T-cell (primary cell): ENCODE measurements at places on chromosomes 13 and 19. TPM values are rescaled to one million over a fixed set of nuclear protein-coding genes. Genes with fewer than 3 reads are reported as not detected.
A peak's percentile ranks its signal among the peaks of the same experiment; 100 is the strongest.

- no peak for DNase-seq
Measured at GRCh38 chr13:77016251-77016812, 10.6 kb downstream of the FBXL3 start.

DNA sequence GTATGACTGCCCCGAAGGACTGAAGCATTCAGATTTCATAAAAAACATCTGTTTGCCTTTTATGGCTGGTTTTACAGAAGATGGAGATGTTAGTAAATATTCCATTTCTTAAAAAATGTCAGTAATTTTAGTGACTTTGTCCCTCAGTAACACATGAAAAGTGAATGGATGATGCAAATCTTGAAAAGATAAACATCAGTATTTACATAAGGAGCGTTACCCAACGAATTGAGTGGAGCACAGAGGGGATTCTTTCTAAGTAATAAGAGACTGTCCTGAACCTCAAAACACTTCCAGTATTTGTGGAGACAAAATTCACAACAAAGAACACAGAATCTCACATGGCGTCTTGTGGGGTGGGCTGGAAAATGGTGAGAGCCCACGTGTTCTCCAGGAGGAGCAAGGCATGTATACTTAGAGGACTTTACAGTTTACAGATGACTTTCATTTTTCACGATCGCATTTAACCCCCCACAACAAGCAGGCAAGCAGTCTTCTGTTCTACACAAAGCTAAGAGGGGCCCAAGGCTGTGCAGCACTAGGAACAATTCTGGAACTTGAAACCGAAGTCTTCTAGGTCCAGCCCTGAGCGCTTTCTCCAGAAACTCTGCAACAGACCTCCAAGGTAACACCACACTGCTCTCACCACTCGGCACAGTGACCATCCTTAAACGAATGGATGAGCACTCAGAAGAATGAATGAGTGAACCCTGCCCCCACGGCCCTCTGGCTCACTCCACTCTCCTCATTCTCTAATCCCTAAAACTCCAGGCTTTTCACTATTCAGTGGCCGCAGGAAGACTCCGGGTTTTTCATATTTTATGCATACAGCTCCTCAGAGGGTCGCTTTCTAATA, 709.8 kb downstream of the UQCRFS1 start:
- no peak for DNase-seq

- peak; percentile 45 for DNase-seq
Measured at GRCh38 chr19:41821003-41821735, 23.3 kb downstream of the LYPD4 start.

GRCh38 chr19:44141191-44142058, at the start of gene ZNF234:
ZNF234 (plus strand) TSS chr19:44141554; CDS start chr19:44144633, 3,079 bp downstream.
- DNase-seq, result peak; percentile 54

DNA sequence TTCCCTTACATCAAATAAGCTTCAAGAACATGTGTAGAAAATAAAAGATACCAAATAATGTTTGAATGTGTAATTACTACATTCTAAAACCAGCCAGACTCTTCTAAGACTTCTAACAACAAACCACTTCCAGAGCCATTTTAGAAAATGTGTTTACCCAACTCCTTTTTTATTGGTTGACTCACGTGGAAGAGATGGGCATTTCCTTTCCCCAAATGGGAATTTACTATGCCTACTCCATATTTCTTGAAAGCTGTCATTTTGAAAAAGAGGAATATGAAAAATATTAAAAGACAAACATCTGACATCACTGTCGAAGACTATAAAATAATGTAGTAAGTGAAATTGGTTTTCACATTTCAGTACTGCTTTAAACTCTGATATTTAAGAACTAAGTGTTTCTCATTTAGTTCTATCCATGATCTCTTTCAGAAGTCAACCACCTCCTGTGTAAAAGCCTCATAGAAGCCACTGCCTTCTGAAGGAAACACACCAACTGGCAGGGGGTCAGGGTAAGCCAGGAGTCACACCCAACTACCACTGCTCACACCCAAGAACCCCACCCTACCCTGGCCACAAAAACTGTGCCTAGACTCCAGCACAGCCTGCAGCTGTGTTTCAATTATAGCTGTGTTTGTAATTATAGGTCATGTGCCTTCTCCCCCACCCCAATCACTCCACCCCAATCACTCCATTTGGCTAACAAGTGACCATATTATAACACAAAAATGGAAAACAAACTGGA, 86.8 kb downstream of the UBL3 start:
- no peak for DNase-seq

DNA sequence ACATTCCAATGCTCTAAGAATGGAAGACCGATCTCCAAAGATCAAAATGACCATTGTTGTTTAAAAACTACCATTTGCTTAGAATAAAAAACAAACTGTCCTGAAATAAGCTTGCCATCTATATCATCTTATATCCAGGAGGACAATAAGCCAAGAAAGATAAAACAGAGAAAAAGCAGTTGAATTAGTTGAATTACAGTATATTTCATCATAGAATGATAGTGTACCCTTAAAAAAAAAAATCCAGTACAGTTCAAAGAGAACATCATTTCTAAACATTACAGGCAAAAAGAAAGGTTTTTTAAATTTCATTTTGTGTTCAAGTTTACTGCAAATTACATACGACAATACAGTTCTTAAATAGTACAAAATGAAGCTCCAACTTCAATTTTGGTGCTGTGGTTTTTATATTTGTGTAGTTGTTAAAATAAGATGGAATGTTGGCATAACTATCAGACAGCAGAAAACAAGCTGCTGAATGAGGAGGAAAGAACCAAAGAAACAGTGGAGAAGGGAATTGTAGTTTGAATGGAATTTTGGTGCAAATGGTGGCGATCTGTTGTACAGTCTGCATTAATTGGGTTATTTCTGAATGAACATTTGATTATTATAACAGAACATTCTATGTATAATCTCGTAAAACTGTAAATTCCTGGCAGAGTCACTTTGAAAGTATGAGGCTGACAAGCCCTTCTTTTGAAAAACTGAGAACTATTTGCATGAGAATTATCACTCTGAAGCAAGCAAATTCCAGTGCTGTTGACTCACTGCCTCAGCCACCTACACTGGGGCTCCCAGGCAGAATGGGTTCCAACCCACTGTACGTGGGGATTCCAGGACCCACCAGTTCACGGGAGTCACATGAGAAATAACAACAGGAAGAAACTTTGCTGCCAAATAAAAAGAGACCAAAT, 37.7 kb downstream of the LHFPL6 start:
- no peak for DNase-seq

GRCh38 chr13:76852986-76853385, 33.2 kb downstream of the KCTD12 start:
- DNase-seq, result no peak

DNA sequence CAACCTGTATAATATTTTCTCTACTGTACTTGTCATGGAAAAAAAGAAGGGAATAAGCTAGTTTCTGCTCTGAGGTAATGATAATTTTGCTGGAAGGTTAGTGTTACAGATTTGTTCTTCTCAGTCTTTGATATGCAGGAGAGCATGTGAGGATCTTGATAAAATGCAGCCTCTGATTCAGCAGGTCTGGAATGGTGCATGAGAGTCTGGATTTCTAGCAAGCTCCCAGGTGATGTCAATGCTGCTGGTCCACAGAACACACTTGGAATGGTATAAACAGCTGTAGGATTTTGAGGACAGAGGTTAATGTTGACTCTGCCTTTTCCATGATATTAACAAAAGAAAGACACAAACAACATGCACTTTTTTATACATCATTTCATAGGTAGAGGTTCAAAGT, 173.6 kb downstream of the NDFIP2 start:
- DNase-seq, result no peak

DNA sequence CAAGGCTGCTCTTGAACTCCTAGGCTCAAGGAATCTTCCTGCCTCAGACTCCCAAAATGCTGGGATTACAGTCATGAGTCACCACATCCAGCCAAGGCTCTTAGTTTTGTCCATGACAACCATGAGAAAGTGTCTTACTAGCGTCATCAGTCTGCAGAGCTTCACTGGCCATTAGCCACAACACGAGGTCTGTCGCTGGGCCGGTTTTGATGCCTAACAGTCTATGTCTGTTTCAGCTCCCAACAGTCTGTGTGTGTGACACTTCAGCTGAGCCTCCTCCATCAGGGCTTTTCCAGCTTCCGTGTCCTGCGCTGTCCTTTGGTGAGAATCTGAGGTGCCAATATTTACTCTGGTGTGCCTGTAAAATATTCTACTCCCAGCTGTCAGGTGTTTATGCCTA, 47.6 kb downstream of the CEP89 start:
- no peak for DNase-seq

- DNase-seq, result no peak
Measured at GRCh38 chr13:51541037-51541436, 43.2 kb upstream of the WDFY2 start.

DNA sequence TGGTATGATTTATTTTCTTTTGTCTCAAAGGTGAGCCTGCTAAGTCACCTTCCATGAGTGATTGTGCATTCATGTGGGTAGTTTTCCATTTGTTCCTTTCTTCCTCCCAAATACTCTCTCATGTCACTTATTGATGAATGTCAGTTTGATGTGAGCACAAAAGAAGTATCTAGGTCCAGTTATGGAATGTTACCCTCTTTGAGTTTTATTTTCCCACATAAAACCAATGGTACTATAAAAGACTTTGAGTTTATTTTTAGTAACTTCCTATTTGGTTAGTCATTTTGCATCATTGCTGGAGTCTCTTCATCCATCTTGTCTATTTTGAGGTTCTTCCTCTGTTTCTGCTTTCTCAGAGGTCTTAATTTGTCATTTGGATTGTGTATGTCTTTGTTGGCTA, 321.3 kb downstream of the GPC6 start:
- DNase-seq, result no peak

- no peak for DNase-seq
Measured at GRCh38 chr19:30150626-30151025, 208.6 kb downstream of the URI1 start.

- no peak for DNase-seq
Measured at GRCh38 chr13:27712421-27712820, 79.9 kb upstream of the GSX1 start.

DNA sequence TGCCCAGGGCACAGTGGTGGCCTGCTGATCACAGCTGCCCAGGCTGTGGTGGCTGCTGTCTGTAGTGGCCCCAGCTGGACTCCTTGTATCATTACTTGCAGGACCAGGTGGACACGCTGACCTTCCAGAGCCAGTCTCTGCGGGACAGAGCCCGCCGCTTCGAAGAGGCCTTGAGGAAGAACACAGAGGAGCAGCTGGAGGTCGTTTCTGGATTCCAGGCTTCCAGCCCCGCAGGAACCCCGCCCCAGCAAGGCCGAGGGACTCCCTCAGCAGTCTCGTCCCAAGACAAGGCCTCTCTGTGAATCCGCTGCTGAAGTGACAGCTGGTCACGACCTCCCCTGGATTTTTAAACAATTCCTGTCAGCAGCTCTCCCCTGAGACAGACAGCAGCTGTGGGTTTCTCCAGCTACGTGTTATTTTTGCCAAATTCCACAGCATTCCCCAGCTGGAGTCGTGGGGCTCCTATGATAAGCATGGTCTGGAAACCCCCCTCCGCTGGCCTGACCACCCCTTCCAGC, 98.3 kb downstream of the SLC7A1 start:
- DNase-seq, result no peak

DNA sequence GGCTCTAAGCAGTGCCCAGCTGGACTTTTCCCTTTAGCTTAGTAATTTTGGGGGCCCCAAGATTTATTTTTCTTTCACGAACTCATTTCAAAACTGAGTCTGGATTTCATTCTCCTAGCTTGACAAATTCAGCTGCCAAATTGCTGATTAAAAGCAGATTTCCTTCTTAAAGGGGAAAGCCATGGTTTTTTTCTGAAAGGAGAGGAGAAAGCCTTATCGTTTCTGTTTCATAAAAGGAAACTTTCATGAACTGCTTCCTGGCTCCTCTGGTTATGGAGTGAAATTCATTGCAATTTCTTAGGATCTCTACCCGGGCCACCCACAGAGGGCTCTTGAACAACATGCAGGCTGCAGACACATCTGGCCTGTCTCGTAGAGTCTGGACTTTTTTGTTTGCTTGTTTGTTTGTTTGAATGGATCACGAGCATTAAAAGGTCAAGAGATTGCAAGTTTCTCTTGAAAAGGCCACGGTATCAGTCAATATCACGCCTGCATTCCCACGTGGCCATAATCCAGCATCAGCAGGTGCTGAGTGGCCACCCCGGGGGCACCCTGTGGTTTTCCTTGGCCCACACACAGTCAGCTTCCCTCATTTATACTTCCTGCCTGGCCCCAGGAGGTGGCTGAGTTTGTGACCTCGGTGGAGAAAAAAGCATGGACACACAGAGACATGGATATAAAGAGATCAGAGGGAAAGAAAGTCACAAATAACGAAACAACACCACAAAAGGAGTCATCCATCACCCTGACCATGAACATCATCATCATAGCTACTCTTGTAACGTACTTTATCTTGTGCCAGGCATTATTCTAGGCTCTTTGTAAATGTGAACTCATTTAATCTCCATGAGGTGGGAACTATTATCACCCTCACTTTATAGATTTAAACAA, 10.5 kb upstream of the KLK4 start:
- DNase-seq, result no peak

DNA sequence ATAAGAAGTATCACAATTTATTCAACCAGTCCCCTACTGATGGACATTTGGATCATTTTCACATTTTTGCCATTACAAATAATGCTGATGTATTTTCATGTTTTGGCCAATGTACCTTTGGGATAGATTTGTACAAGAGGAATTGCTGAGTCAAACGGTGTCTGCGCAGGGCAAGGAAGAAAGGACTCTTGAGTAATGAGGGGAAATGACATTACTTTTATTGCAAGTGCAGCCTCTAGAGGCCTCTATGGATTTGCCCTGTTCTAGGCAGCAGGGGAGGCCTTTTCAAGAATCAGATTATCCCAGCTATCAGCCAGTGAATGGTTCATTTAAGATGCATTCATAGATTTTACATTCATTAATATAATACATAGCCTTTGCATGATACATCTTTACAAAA, 32.9 kb upstream of the GTF3A start:
- DNase-seq, result no peak

GRCh38 chr13:80312967-80313366, 28.0 kb downstream of the SPRY2 start:
- no peak for DNase-seq

GRCh38 chr19:29515706-29516357, 10.0 kb upstream of the VSTM2B start:
- no peak for DNase-seq

- no peak for DNase-seq
Measured at GRCh38 chr19:16544473-16545231, 2.4 kb upstream of the CHERP start.

GRCh38 chr13:46894568-46894967, 2.3 kb downstream of the HTR2A start:
- DNase-seq, result no peak

UFM1 gene
- total RNA-seq, result 72.7 TPM

NTN5 gene
- total RNA-seq, result 2.6 TPM

IL11 gene
- total RNA-seq, result not detected

TYROBP gene
- 7.0 TPM for total RNA-seq

NLRP5 gene
- not detected for total RNA-seq

FCGBP gene
- 35.4 TPM for total RNA-seq

ZNF626 gene
- total RNA-seq, result 9.7 TPM

LACC1 gene
- total RNA-seq, result 0.50 TPM
